ENCODE measurements at places on chromosomes 5 and 9.

DNA sequence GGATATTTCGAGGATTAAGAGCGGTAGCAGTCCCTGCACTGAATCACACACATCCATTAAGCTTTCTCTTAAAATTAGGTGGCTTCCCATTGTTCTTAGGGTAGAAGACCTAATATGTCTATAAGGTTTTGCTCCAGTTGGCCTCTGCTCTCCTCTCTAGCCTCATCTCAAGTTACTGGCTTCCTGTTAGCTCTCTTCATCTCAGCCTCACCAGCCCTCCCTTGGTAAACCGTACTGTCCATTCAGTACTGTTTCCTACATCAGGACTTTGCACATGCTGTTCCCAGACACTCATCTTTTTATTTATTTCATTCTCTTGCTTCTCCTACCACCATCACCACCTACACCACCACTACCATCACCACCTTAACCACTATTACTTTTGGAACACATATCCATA, 428.6 kb downstream of the PDE4D start:
- DNase-seq: no peak

- no peak for DNase-seq
Observed at GRCh38 chr9:99533421-99533820, 288.3 kb upstream of the NR4A3 start.

- no peak for DNase-seq
Observed at GRCh38 chr5:133706506-133707430, 94.4 kb upstream of the FSTL4 start.

DNA sequence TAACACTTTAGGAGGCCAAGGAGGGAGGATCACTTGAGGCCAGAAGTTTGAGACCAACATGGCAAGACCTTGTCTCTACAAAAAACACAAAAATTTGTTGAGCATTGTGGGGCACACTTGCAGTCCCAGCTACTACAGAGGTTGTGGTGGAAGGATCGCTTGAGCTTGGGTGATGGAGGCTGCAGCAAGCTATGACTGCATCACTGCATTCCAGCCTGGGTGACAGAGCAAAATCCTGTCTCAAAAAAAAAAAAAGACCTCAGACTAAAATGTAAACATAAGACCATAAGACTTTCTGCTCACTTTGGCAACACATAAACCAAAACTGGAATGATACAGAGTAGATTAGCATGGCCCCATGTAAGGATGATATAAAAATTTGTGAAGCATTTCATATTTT, 24.6 kb upstream of the NANS start:
- DNase-seq: no peak

DNA sequence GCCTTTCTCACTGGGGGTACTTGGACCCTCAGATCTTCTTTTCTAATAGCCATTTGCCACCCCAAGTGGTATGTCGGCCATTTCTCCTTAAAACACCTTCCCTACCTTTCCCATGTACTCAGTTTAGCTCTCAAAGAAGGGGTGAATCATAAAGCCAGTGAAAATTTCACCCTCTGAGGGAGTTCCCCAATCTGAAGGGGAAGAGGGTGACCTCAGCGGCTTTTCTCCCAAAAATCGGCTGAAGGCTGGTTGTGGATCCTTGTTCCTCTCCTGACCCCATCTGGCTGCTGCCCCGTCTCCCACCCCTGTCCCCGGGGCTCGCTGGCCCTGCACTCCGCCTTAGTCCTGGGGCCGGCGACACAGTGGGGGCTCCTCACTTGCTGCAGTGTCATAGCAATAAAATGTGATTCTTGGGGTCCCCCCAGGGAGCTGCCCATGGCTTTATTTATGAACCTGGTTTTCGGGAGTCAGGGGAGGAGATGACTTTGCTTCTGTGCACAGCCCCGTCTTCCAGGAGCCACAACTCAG, 17.3 kb upstream of the LTC4S start:
- DNase-seq: no peak

DNA sequence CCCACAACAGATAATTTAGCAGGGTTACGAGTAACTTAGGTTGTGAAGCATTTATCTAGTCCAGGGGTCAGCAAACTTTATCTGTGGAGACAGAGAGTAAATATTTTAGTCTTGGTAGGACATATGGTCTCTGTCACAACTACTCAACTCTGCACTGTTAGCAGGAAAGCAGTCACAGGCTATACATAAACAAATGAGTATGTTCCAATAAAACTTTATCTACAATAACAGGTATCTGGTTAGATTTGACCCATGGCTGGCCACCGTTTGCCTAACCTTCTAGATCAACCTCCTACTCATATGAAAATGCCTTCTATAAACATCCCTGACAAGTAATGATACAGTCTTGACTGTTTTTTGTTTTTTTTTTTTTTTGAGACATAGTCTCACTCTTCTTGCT, 13.0 kb upstream of the HK3 start:
- DNase-seq: no peak

DNA sequence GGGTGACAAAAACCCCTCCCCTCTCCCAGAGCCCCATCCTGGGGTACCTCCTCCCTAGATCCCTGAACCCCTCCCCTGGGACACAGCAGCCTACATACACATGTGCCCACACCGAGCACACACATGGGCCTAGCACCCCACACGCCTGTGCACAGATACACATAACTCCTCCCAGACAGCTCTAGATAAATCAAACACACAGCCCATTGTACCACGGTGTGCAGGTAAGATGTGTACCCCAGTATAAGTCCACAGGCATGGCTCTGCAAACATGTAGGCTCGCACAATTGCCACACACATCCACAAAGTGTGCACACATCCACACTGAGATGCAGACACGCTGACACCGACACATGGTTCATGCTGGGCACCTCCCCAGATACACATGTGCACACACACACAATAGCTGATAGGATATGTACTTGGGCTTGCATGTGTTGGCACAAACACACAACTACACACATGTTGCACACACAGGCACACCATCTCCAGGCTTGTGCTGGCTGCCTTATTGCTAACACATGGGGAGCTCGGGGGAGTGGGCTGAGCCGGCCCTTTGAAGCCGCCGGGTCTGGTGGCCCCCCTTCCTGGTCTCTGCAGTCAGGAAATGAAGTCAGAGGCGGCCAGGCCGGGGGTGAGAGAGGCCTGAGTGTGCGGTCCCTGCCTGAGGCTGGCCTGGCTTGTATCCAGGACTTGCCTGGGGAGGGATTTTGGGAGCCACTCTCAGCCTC, 30.2 kb downstream of the GOLGA2 start:
- DNase-seq: no peak

GRCh38 chr9:2991292-2991691, 147.4 kb upstream of the PUM3 start:
- DNase-seq: no peak

GRCh38 chr5:172334641-172335040, 51.1 kb upstream of the UBTD2 start:
- no peak for DNase-seq

DNA sequence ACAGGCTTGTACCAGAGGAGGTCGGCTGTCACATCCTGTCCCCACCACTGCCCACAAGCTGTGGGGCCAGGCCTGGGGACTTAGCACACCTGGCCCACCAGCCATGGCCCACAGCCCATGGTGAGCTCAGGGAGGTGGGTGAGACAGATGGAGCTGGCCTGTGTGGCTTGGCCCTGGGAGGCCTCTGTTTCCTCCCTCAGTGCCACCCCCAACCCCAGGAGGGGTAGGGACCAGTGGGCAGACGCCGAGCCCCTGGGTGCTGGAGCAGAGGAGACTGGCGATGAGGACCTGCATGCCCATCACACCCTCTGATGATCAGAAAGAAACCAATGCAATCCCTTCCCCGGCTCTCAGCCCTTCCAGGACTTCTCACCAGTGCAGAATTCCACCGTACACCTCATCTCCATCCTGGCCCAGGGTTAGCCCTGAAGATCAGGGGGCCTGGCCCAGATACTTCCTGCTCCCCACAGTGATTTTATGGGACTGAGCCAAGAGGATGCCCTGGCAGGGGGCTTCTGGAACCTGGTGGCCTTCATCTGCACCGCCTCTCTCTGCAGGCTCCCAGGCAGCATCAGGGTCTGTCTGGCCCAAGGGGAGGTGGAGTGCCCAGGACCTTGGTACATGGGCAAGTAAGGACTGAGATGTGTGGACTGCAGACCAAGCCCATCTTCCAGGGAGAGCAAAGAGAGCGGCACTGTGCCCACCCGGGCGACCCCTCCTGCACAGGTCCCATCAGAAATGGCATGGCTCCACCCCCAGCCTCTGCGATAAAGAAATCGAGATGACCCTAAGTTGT, 16.9 kb upstream of the NKD2 start:
- DNase-seq: no peak

DNA sequence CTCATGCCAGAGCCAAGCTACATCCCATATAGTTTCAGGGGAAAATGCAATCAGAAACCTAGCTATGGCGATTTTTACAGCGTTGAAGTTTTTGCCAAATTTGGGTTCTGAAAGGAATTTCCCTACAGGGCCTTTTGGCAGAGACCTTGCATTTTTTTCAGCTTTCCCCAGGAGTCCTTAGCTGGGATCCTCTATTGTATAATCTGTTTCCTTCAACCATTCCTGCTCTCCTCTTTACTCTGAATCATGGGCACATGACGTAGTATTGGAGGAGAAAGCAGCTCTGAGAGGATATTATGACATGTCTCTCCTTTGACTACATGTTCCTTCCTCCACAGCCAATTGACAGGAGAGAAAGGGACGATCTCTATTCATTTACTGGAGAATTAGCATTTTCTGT, 118.5 kb upstream of the ERCC6L2 start:
- no peak for DNase-seq

DNA sequence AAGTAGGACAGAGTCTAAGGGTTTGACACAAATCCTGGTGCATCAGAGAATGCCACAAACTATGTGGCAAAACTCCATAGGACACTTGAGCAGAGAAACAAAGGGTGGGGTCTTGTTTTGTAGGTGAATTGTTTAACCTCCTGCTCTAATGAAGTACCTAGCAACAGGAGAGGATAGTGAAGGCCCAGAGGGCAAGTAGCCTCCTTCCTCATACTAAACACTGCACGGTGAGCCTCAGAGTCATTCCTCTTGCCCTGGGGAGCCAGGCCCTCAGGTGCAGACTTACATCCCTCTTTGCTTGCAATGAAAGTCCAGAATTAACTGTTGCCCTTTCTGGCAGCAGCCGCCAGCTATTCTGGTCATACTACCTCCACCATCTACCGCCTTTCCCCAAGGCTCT, 166.1 kb downstream of the DROSHA start:
- no peak for DNase-seq

- DNase-seq: no peak
Observed at GRCh38 chr5:87886164-87886563, 382.5 kb downstream of the TMEM161B start.

GRCh38 chr9:5191985-5192384, 6.5 kb upstream of the INSL6 start:
- DNase-seq: no peak

DNA sequence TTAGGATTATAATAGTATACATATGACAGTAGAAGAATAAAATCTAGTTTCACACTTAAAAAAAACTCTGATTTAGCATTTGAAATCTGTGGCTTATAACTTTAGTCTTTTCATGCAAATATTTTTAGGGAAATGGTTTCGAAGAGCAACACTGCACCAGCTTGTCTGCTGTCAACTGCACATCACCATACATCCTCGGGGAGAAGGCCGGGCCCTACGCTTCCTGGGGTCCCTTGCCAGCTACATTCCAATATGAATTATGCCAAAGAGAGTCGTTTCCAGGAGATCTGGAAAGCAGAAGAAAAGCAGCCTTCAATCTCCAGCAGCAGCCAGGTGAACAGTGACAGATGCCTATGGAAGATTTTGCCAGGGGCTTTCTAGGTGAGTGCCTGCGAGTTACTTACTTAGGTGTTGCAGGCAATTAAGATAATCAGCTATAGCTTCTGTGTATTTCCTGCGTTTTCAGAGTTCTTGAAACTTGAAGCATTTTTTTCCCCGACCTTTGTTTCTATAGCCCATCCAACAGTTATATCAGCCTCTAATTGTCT, 166.8 kb downstream of the TRPM3 start:
- DNase-seq: no peak

DNA sequence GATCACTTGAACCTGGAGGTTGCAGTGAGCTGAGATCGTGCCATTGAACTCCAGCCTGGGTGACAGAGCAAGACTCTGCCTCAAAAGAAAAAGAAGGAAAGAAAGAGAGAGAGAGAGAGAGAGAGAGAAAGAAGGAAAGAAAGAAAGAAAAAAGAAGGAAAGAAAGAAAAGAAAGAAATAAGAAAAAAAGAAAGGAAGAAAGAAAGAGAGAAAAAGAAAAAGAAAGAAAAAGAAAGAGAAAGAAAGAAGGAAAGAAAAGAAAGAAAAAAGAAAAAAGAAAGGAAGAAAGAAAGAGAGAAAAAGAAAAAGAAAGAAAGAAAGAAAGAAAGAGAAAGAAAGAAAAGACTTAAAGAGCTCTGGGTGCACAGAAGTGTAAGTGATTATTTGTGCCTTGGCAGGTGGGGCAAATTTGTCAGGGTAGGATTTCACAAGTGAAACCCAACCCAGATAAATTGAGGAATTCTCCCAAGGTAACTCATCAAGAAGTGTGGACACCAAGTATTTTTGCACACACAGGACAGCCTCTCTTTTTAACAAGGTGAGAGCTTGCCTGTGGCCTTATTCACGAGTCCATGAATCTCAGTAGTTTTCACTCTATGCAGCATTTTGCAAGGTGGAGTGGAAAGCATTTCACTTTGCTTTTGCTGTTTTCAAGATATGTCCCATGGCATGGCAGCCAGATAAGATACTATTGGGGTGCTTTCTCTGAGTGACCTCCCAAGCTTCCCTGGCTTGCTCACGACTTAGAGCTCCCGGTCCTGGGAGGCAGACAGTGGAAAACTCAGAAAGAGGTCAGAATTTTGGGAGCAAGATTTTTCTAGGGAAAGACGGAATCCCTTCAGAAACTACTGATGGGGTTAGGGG, 57.8 kb downstream of the C9orf153 start:
- no peak for DNase-seq

DNA sequence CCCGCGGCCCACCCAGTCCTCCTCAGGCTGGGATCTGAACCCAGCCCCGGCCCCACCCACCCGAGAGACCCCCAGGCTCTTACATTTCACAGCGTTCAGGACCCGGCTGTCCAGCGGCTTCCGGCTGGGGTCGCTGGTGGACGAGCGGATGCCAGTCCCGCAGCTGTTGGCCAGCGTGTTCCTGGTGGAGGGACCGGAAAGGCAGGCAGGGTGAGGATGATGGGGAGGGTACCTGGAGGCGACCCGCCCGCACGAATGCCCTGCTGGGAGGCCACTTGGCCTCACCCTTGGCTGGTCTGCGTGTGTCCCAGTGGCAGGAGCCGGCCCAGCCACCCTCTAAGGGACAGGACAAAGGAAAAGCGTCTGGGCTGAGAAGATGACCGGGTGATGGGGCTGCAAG, 51.9 kb upstream of the UBAC1 start:
- no peak for DNase-seq
